T-helper 1 cell treated with Interleukin-12 subunit alpha and Interleukin-12 subunit beta and Interleukin-4 antibody, amounts not matched to agents 30 ng/mL and 1 ng/mL, for 36 hours (primary cell): ENCODE measurements at places on chromosomes 7 and 10. TPM values are rescaled to one million over a fixed set of nuclear protein-coding genes. Genes with fewer than 3 reads are reported as not detected.

The NACAD gene
- 0.05 TPM in 1 of 2 replicates, not detected in the other for total RNA-seq

The CHST3 gene
- not detected in 2 replicates for total RNA-seq

The VWDE gene
- 3.9 and 4.4 TPM in 2 replicates for total RNA-seq

The CNTNAP2 gene
- total RNA-seq, result not detected in 2 replicates
